Smooth muscle cell of trachea (primary cell): ENCODE measurements at places on chromosomes 3 and 15. TPM values are rescaled to one million over a fixed set of nuclear protein-coding genes. Genes with fewer than 3 reads are reported as not detected.

Gene TNFAIP8L3
- total RNA-seq: 37.4 and 47.5 TPM in 2 replicates

Gene SCG3
- total RNA-seq: not detected in 2 replicates

Gene UNC13C
- not detected in 2 replicates for total RNA-seq

Gene RARRES1
- total RNA-seq: 48.3 and 232 TPM in 2 replicates

Gene GPR149
- not detected in 2 replicates for total RNA-seq

Gene SEMA3G
- total RNA-seq: under 0.01 and 0.15 TPM in 2 replicates

Gene SCN11A
- total RNA-seq: under 0.01 and 0.17 TPM in 2 replicates

Gene KNG1
- not detected in 2 replicates for total RNA-seq

Gene KCNMB3
- total RNA-seq: 0.50 and 1.0 TPM in 2 replicates

Gene TMEM207
- not detected in 2 replicates for total RNA-seq

Gene IDH2
- 48.8 and 66.0 TPM in 2 replicates for total RNA-seq

Gene GOLGA6D
- 0.17 TPM in 1 of 2 replicates, not detected in the other for total RNA-seq

Gene GLDN
- total RNA-seq: 35.1 and 127 TPM in 2 replicates

Gene B3GALNT1
- total RNA-seq: 15.9 and 16.9 TPM in 2 replicates

Gene GOLGA6L10
- total RNA-seq: under 0.01 and 0.44 TPM in 2 replicates

Gene CCDC191
- 2.6 and 4.2 TPM in 2 replicates for total RNA-seq

Gene SST
- not detected in 2 replicates for total RNA-seq

Gene WNT5A
- total RNA-seq: 3.6 and 5.3 TPM in 2 replicates

Gene CPN2
- total RNA-seq: not detected in 2 replicates

Gene CEP19
- 2.3 and 2.8 TPM in 2 replicates for total RNA-seq

Gene GADL1
- total RNA-seq: 0.33 and 1.3 TPM in 2 replicates

Gene ALDH1A2
- total RNA-seq: 2.0 and 2.3 TPM in 2 replicates

Gene SPCS1
- total RNA-seq: 60.7 and 68.1 TPM in 2 replicates
